ENCODE measurements at places on chromosomes 7 and 10.

GRCh38 chr7:92626281-92626809 is 36.2 kb upstream of the FAM133B start:
- DNase-seq: no peak

DNA sequence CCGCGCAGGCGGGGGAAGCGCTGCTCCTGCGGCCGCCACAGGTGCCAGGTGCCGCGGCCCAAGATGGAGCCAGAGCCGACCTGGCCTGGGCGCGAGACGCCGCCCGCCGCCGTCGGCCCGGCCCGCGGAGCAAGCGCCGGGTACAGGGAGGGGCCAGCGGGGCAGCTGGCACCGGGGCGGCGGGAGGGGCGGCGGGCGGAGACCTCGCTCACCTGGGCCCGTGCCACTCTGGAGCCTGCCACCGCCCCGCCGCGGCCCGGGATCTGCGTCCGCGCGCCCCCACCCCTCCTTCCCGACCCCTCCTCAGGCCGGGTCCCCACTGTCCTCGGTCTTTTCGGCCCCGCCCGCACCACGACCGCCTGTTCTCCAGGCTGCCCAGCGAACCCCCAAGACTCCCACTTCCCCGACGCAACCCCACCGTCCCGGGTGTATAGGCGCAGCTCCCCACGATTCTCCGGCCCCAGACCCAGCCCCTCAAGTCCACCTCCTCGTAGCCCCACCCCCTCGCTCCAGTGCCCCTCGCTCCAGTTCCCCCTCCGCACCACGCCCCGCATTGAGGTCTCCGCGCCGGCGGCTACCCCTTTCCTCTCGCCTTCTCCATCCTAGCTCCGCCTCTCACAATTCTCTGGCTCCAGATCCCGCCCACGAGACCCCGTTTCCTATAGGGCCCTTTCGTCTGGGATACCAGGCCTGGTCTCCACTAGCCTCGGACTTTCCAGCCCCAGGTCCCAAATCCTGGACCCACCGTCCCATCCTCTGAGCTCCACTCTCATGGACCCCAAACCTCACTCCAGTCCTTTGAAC is at the start of gene GPRIN2:
Gene GPRIN2 (minus strand): TSS at position 144 of the 804 bp plus-strand sequence. CDS start 5,922 bp downstream, outside the sequence.
- DNase-seq: no peak

- no peak for DNase-seq
Measured at GRCh38 chr10:5613481-5614154, 52.8 kb downstream of the ASB13 start.

DNA sequence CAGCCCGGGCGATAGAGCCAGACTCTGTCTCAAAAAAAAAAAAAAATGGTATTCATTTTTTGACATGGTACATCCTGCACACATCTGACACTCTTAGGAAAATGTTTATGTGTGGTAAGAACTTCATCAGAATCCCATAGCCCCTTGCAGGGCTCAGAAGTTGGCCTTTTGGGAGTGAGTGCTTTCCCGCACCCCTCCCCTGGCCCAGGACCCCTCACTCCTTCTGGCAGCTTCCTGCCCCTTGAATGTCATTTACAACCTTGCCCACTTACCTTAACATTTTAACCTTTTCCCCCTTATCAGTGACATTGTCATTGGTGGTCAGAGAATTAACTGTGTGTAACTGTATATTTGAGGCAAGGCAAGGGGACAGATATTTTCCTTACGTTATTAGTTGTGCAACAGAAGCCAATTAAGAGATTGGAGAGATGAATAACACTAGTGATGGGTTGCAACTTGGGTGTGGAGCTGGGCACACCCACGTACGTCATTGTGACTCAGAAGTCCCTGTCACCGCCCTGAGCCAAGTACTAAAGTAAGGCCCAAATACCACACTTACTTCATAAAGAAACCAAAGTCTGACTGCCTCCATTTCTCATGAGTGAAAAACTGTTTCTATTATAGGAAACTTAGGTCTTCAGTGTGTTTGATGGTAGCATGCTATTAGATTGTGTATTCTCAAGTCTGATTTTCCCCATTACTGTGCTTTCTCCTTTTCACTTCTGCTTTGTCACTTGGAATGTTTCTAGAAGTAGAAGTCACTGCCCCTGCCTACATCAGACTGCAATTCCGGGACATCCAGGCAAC is 31.6 kb downstream of the OGDH start:
- DNase-seq: peak; percentile 75

DNA sequence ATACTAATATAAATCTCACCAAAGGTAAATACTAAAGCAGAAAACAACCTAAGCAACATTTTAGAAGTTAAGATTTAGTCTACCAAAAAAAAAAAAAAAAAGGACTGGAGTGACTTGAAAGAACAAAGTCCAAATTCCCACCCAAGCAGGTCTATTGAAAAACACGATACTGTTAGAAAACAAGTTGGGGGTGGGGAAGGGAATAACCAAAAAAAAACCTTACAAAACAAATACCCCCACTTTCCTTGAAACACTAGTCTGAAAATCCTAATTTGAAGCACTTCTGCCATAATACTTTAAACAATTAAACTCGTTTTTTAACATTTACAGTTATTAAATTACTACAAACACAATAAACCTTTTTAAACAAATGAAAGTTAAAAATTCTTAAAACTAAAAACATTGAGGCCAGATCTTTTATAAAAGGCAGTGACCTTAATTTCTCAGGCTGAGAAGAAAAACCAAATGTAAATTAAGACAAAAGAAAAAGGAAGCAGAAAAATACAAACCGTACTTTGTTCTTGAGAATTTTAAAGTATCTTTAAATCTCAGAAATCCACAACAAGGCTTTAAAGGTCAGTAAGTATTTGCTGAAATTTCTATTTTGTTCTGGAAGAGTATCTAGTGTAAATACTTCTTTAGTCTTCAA is 135.1 kb downstream of the NRBF2 start:
- no peak for DNase-seq

GRCh38 chr7:100369105-100369504 is 4.2 kb upstream of the PILRA start:
- DNase-seq: no peak

DNA sequence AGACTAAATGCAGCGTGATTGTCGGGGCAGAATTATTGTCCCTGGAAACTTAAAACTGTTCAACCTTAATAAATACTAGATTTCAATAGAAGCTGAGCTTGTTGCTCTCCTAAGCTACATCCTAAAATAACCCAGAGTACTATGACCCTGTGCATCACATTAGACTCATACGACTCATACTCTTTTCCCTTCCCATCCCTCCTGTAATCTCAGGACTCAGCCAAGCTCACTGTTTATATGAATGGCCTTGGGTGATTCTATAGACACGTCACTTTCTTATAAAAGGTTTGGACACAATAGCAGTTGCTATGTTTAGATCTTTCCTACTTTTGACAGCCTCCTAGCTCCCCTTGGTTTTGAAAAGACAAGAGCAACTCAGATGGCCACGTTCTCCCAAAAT is 17.2 kb downstream of the TCF7L2 start:
- no peak for DNase-seq

- DNase-seq: no peak
Measured at GRCh38 chr7:21142081-21142480, 285.8 kb upstream of the SP4 start.

All from stimulated activated CD4-positive, alpha-beta T cell treated with anti-CD3 and anti-CD28 coated beads, Interleukin-15, amount 100 ng/mL, for 48 hours (primary cell).